ENCODE measurements at places on chromosomes 1 and 21.
A peak's percentile ranks its signal among the peaks of the same experiment; 100 is the strongest.

GRCh38 chr1:241308471-241308870 is 48.5 kb downstream of the RGS7 start:
- no peak for DNase-seq

DNA sequence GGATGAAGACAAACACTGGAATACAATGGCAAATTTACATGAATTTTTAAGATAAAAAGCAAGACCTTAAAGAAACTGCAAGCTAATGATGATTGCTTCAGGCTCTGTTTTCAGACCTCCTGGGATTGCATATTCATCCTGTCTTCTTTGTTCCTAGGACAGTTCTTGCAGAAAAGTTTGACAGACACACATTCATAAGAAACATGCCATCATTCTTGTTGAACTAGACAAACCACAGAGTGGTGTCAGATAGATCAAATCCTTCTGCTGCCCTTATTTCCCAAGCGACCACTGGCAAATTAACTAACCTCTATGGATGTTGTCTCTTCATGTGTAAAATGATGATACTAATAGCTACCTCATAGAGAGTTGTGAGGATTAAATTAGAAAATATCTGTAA is 181.3 kb downstream of the KCTD3 start:
- no peak for DNase-seq

GRCh38 chr1:234750922-234751627 is 141.1 kb upstream of the IRF2BP2 start:
- no peak for DNase-seq

DNA sequence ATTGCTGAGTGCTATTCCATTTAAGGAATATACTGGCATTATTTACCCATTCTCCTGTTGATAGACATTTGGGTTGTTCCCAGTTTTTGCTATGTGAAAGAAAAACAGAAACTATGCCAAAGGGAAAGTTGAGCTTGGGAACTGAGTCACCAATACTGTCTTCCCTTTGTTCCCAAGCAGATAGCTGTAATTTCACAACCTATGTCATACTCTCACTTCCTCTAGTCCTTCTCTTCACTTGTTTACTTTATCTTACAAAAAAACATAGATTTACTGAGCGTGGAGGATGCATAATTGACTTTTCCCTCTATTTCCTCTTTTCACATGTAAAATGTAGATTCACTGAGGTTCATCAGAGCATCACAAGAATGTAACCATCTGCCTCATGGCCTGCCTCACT is 32.4 kb upstream of the PGBD5 start:
- DNase-seq: no peak

DNA sequence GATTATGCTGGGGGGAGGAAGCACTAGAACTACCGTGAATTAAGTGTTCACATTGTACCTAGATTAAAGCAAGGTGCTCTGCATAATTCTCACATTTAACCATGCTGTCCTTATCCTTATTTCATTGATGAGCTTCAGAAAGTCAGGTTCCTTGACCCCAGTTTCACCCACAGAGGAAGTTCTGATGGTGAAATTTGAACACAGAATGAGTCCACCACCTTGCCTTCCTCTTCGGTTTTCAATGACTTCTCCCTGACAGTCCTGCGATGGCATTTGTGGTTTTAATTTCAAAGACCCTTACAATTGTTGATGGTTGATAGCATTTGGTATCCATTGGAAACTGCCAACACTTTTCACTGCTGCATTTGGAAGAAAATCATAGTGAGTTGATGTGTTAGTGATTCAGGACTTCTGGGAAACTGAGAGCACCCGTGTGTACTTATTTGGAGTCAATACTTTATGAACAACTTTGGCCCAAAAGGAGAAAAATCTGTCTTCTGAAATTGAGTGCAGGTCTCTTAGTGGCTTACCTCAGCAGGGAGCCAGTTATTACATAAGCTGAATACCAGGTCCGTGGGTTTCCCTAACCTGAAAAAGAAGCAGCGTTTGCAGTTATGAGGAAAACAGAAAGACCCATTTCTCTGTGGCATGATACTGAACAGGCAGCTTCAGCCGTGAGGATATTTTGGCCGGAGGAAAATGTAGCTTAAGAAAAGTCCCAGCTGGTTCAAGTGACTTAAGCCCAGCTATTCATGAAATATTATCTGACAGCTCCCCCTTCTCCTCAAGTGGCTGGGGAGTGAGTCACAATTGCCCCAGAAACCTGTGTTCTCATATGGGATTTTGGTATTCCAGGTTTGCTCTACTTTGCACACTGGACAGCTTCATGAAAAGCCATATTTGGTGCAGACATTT is 47.5 kb downstream of the ROR1 start:
- DNase-seq: no peak

- DNase-seq: no peak
These were observed 8.1 kb upstream of the PLEKHM2 start for GRCh38 chr1:15676010-15676409.

DNA sequence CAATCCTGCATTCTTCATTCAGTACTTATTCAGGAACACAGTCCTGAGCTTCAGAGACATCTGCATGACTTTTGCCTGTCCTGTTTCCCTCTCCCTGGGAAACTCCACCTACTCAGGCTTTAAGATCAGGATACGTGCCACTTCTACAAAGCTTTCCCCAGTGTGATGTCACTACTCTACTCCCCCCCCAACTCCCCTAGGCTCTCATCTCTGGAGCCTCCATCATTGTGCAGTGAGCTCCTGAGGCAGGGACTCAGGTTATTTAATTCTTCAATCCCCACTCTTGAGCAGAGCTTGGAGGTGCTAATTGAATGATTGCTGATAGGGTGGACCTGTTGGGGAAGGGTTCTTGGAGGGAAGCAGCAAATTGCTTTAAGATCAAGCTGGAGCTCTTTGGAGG is 1.2 kb downstream of the NT5C1A start:
- no peak for DNase-seq

GRCh38 chr1:156658496-156658895 is 16.6 kb downstream of the BCAN start:
- DNase-seq: no peak

- DNase-seq: no peak
These were observed 12.7 kb downstream of the PAX7 start for GRCh38 chr1:18643154-18644012.

DNA sequence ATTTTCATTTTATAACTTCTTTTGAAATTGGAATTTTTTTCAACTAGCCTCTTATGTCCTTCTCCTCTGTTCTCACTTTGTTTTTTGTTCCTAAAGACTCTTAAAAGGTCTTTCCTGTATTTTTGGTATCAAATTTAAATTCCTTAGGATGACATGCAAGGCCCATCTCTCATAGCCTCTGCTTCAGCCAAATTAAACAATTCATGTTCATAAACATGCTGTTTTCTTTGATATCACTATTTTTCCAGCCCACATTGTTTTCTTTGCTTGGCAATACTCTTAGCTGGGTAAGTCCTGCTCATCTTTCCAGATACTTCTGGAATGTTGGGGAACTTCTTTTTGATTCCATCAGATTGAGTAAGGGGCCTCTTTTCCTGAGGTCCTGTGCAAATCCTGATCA is 55.8 kb upstream of the GPR88 start:
- DNase-seq: no peak

DNA sequence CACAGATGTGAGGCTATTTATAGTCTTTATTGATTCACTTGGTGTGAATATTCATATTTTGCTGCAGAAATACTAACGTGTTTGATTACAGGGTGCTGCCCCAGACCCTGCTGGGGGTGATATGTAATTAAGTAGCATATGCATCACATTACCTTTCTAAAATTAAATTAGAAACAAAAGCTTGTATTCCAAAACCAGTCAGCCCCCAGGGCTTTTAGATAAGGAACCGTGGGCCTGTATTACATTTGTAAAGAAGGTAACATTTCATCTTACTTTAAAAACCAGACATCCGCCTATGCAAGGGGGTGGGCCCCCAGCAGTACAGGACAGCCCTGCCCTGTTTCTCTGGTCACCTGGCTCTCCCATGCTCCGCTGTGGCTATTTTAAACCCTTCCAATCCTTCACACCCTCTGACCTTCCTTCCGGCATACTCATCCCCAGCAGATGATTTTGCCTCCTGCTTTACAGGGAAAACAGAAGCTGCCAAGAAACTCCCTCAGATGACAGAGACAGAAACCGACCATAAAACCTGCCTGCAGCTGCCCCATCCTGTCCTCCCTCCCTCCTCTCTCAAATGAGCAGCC is 22.0 kb upstream of the KCNC4 start:
- no peak for DNase-seq

GRCh38 chr21:38660333-38661196 is 145.2 kb upstream of the ETS2 start:
- no peak for DNase-seq

DNA sequence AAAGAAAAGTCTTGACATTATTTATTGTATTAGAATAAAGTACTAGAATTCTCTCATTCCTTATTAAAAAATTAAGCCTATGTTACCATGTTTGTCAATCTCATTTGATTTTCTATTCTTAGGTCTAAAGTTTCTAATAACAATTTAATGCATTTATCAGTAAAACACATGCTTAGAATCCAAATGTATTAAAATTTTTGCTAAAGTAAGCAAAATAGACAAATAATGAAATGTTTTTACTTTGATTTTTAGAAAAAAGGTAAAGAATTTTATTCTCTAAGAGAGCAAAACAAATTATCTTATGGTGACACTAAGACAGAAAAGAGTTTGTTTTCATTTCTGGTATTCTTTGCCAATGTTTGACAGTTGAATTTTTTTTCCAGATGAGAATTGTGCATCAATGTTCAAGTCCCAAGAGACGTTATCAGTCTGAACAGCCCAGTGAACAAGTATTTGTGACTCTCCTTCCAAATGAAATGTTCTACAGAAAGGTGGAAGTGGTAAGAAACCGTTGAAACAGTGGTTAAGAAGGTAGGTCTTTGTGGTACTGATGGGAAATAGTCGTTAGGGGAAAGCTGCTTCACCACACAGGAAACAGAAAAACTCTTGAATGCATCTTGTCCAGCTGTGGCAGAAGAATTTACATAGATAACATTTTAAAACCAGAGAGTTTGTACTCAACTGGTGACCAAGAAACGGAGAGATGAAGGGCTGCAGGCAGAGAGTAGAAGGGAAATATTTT is 402.5 kb downstream of the PTPRC start:
- no peak for DNase-seq

GRCh38 chr1:231442735-231443134 is 20.6 kb upstream of the EGLN1 start:
- no peak for DNase-seq

GRCh38 chr1:143497374-143497747 is 474.4 kb downstream of the FAM72C start:
- no peak for DNase-seq

- DNase-seq: no peak
These were observed 30.3 kb upstream of the ANGPTL7 start for GRCh38 chr1:11158720-11159321.

DNA sequence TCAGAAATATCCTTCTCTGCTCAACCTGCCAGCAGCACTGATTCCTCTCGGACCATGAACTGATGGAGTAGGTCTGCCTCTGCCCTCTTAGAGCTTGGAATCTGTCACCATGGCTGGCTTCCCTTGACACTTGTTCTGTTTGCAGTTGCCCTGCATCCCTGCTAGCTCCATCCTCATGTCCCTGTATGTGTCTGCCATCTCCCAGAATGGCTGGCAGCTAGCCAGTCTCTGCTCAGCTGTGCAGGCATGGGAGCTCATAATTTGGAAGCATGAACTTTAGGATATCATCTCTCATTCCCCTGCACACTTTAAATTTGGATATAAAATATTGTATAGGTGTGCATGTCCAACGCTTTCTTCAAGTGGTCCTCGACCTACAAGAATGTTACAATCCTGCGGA is 95.4 kb downstream of the C1orf94 start:
- no peak for DNase-seq

GRCh38 chr1:59504276-59504675 is 207.4 kb downstream of the FGGY start:
- no peak for DNase-seq

DNA sequence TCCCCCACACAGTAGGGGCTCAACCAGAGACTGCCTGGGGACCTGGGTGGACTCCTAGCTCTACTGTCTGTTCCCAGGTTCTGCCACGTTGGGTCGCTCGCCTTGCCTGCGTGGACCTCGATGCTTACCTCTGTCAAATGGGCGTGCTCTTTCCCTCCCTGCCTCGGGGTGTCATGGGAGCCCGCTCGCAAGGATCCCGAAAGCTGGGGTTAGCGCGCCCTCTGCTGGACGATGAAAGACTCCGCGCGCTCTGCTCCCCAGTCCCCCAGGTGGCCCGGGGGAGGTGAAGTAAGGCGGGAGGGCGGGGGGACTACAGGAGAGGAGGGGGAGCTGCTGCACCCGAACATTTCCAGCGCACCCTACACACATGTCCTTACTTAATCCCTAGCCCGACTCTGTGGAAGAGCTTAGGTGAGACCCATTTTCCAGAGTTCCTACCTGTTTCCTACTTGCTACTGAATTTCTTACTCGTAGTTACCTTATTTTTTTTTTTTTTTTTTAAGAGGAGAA is 2.3 kb upstream of the BSND start:
- peak; percentile 62 for DNase-seq

DNA sequence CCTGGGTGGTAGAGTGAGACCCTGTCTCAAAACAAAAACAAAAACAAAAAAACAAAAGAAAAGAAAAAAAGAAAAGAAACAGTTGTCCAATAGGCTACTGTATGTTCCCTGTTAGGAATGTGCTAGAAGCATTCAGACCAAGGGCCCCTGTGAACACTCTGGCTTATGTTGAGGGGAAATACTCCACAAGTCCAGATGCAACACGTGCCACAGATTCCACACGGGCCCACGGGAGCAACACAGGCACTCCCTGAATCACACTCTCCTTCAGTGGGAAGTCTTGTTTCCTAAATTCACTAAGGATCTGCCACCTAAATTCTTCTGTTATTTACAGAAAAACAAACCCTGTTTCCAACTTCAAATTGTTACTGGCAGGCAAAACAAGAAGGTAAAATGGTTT is 291.1 kb downstream of the PCP4 start:
- no peak for DNase-seq

GRCh38 chr1:77413541-77414335 is 131.9 kb downstream of the AK5 start:
- DNase-seq: no peak

DNA sequence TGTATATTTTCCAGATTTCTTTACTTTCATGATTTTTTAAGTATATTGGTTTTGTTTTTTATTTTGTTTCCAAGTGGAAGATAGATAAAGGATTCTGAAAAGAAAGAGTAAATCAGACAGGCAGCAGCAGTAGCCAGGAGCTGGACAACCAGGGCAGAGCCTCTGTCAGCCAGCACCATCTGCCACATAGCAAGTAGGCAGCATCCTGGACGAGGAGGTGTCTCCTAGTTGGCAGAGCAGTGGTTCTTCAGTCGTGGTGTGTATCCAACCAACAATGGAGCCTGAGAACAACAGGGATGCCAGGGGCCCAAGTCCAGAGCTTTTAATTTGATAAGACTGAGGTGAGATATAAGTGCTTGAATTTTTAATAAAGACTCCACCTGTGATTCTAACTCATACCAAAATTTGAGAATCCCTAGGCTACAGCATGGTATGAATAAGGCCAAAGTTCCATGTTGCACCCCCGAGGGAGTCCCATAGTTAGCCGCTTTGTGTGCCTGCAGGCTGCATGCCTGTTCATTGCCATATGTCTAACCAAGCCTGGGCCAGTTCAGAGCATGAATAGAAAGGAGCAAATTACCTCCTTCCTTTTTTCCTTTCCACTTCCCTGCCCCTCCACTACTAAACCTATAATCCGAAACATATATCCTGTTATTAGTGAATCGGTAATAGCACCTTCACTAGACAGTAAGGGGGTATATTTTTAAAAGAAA is 153.2 kb downstream of the NTNG1 start:
- no peak for DNase-seq

- DNase-seq: no peak
These were observed 3.7 kb downstream of the SLC19A1 start for GRCh38 chr21:45538381-45539045.

Measured in stimulated activated CD4-positive, alpha-beta T cell treated with anti-CD3 and anti-CD28 coated beads, Interleukin-1b, Interleukin-23, amount 100 ng/mL, for 1 hour (primary cell).